ENCODE measurements at places on chromosomes 16 and 17. TPM values are rescaled to one million over a fixed set of nuclear protein-coding genes. Genes with fewer than 3 reads are reported as not detected.
A peak's percentile ranks its signal among the peaks of the same experiment; 100 is the strongest.

DNA sequence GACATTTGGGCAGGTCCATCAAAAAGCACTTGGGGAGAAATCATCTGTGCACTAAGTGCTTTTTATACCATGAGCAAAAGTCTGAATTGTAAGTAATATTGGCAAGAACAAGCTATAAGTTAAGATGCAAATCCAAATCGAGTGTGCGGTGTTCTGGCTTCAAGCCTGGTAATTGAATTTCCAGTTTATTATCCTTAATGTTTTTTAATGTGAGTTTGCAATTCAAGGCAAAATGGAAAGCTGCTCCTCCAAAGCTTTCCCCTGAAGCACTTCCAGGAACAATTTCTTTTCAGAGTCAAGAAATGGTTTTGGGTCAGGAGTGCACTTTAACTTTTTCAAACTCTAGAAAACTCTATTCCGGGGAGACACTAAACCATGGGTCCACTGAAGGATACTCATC lies 445.7 kb downstream of the TOX3 start:
- DNase-seq = no peak

- peak; percentile 72 for DNase-seq
Measured at GRCh38 chr16:565419-566330, 1.1 kb upstream of the NHLRC4 start.

KRT36 gene
- not detected for polyA plus RNA-seq

DNA sequence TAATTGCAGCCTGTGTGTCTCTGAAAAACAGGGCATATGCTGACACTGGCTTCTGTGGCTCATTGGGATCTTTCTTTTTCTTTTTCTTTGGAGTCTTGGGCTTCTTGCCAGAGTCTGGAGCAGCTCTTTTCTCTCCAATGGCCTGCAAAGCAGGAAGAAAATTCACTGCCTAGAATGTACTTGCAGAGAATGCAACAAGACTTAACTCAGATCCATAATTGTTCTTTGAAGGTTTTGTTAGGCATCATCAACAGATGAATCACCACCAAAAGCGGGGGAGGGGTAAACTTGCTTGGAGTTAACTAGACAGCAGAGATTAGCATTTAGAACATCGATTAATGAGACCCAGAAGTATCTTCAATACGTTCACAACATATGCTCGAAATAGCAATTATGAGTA lies 100.9 kb downstream of the TOX3 start:
- DNase-seq = peak; percentile 71

ETV4 gene
- polyA plus RNA-seq = 4.3 TPM

STAC2 gene
- 0.26 TPM for polyA plus RNA-seq

- DNase-seq = peak; percentile 40
Measured at GRCh38 chr17:10036511-10037061, 131.5 kb upstream of the RCVRN start.

FBXW10 gene
- 0.35 TPM for polyA plus RNA-seq

- DNase-seq = peak; percentile 85
Measured at GRCh38 chr17:15341385-15341849, at the start of gene TEKT3. Gene TEKT3 (minus strand): TSS chr17:15341597. CDS start chr17:15331585, 10,012 bp downstream.

DNA sequence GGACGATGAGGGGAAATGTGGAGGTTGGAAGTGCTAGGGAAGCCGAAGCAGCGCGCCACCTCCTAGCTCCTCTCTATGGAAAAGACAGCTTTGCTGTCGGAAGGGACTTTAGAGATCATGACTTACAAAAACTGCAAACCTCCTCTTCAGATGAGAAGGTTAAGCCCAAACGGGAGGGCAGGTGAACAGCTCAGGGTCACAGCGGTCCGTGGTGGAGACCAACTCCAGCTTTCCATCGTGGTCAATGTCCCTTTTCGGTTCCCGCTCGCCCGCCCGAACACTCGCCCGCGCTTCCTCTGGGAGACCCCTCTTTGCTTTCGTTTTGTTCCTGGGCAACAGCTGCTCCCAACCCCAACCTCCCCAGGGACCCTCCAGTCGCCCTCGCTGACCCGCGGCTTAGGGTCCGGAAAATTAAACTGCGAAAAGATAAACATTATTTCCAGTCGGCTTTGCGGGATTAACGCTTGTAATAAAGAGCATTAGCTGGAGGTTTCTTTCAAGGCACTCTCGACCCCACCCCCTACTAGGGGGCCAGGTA lies 7.7 kb downstream of the IRX6 start:
- no peak for DNase-seq

GRCh38 chr16:1614456-1615102 lies 2.4 kb downstream of the CRAMP1 start:
- DNase-seq = peak; percentile 38

DNA sequence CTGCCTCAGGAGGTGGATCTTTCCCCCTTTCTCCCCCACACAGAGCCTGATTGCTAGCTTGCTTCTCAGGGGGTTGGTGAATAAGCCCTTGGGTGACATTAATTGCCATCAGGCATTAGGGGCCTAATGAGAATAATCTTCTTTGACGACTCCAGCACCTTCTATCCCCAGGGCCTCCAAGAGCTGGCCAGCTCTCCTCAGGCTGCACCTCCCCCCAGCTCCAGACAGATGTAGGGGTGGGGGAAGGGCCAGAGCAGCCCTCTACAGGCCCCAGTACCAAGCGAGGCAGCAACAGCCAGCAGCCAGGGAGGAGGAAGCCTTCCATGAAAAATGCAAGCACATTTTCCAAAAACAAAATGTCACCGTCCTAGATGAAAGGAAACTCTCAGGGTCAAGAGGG lies 1.4 kb upstream of the TMEM132E start:
- DNase-seq = no peak

- no peak for DNase-seq
Measured at GRCh38 chr16:85194307-85195270, 82.3 kb upstream of the CIBAR2 start.

GRCh38 chr16:74563828-74564263 lies 43.1 kb downstream of the GLG1 start:
- DNase-seq = no peak

RAD51D gene
- 8.9 TPM for polyA plus RNA-seq

KRTAP4-4 gene
- not detected for polyA plus RNA-seq

OTOP3 gene
- polyA plus RNA-seq = not detected

GRCh38 chr16:21643785-21644184 lies 8.6 kb downstream of the IGSF6 start:
- no peak for DNase-seq

WNT3 gene
- polyA plus RNA-seq = 1.2 TPM

DNA sequence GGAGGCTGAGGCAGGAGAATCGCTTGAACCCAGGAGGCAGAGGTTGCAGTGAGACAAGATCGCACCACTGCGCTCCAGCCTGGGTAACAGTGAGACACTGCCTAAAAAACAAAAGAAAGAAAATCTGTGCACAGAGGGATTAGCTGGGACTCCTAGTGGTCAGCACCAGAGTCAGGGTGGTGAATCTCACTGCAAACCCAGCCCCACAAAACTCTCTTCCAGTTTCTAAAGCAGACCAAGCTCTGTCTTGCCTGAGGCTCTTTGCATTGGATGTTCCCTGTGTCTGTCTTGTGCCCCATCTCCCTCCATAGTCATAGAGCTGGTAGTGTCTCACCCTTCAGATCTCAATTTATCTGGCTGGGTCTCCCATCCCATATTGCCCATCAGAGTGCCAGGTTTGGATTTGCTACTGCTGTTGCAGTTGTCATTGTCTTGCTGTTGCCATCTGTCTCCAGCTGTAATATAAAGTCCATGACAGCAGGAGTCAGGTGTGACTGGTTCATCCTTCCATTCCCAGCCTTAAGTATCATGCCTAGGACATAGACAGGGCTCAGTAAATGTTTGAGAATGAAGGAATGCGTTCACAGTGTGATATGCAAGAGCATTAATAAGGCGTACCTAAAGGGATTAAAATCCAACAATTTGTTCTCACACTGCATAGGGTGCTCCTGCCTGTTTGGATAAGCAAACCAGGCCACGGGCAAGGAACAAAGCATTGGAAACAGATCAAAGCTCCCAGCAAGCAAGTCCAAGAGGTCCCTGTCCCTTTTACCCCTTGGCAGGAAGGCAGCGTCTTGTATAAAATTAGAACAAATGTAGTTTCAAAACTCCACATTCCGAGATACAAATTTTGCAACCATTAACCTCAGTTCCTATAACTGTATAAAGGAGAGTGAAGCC lies 614.6 kb upstream of the CDH5 start:
- peak; percentile 50 for DNase-seq

- DNase-seq = no peak
Measured at GRCh38 chr16:83602761-83603722, 204.7 kb upstream of the HSBP1 start.

ZNF594 gene
- polyA plus RNA-seq = 1.6 TPM

FKBP10 gene
- polyA plus RNA-seq = 43.3 TPM

ASGR2 gene
- 12.0 TPM for polyA plus RNA-seq

- no peak for DNase-seq
Measured at GRCh38 chr16:78812582-78812981, 713.1 kb downstream of the WWOX start.

CCDC144A gene
- 1.5 TPM for polyA plus RNA-seq
